ENCODE measurements at places on chromosomes 11 and 22.
A peak's percentile ranks its signal among the peaks of the same experiment; 100 is the strongest.

GRCh38 chr22:49261616-49262015 lies 566.1 kb downstream of the BRD1 start:
- no peak for DNase-seq

DNA sequence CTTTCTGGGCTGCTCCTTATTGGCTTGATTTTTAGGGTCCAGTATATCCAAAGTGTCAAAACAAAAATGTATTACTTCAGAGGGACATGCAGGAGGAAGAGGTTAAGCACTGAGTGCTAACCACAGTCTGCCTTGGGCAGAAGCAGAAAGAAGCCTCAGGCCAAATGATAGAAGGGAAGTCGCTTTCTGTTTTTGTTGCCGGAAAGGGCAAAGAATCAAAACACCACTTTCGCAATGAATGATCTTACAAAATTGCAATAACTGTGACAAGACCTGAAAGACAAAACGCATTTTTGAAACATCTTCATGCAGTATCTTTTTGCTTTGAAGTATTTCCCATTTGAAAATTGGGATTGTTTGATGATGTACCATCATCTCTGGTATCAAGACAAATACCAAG lies 70.1 kb upstream of the PICALM start:
- DNase-seq, result no peak

DNA sequence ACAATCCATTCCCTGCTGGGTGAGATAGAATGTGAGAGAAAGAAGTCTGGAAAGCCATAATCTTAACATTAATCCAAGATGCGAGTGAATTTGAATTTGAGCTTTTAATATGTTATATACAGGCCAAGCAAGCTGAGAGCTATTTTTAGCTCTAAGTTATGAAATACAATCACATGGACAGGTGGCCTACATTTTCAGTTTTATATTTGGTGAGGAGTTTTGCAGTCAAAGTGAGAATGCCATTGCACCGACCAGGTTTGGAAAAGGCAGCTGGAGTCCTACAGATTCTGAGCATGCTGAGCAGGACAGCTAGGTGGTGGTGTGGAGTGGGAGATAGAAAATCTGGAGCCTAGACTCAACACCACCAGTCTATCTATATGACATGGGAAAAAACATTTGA lies 12.0 kb downstream of the OR5B21 start:
- DNase-seq, result no peak

DNA sequence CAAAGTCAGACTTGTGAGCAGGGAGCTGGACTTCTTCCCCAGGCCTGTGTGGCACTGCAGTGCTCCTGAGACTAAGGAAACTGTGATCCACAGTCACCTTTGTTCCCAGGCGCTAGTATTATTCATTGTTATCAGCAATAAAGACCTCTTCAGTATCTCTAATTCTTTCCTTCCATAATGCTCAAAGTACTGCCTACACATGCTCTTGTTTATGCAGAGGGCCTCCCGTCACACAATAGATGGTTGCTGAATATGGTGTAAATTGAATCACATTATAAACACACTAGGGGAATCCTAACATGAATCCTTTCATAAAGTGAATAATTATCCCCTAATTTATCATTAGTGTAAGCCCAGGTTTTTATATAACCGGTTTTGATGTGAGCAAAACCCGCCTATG lies 493.3 kb downstream of the BUD13 start:
- no peak for DNase-seq

- no peak for DNase-seq
Measured at GRCh38 chr11:93468290-93468689, 74.9 kb downstream of the SMCO4 start.

DNA sequence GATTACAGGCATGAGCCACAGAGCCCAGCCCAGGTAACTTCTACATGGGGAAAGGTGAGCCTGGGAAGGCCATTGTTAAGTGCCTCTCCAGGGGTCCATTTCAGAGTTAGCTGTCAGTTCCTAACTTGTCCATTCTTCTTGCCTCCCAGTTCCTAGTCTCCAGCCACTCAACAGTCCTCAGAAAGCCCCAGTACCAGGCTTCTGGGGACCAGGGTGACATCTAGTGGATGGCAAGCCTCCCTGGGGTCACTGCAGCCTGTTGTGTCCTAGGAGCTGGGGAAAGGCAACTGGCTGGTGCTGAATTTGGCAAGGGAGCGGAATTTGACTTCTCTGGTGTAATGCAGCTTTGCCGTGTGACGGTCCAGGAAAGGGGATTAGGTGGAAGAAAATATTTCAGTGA lies 2.1 kb downstream of the LGALS12 start:
- DNase-seq, result no peak

DNA sequence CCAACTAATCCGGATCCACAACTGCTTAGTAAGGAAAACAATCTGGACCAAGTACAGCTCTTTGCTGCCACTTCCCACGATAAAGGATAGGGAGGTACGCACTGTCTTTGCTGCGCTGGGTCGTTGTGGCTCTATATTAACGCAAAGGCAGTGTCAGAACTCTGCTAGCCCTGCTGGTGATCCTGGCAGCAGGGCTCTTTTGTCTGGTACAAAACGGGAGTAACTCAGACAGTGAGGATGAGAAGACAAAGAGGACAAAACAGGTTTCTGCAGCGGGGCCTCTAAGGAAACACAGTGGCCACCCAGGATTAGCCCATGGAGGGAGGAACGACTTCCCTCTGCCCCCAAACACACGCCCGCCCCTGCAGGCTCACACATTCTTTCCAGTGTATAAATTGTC lies 26.1 kb downstream of the GAL start:
- no peak for DNase-seq

DNA sequence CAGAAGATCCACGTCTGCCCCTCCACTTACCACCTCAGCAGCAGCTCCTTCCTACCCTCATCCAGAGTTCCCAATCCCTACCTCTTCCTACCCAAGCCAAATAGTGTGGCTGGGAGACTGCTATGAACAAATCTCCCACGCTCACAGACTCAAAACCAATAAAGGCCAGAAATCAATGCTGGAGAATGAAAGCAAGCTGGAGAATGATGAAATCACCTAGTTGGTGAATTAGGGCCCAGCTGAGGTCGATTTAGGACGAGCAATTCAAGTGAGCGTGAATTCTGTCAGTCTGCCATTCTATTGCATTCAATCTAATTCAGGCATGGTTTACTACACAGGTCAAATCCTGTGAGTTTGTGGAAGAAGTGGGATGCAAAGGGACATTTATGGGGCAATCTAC lies 22.5 kb downstream of the COMMD9 start:
- DNase-seq, result no peak

- no peak for DNase-seq
Measured at GRCh38 chr11:12358302-12359188, 18.8 kb upstream of the PARVA start.

- no peak for DNase-seq
Measured at GRCh38 chr11:79388201-79388600, 52.6 kb downstream of the TENM4 start.

DNA sequence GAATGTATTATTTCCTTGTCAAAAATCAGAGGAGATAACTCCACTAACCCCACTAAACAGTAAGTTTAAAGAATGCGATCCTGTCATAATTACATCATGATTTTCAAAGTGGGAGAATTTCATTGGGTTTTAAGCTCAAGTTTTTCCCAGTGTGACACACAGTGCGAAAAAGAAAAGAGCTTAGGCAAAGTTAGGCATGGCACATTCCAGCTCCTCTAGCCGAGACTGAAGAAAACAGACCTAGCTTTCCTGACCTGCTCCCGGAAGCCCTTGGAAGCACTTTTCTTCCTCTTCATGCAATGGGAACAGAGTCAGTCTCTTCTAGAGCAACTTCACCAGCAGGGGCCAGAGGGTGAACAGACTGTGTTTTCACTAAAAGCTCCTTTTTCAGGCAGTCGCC lies 76.6 kb upstream of the AKIP1 start:
- no peak for DNase-seq

- DNase-seq, result no peak
Measured at GRCh38 chr22:39524753-39525657, 4.6 kb downstream of the ATF4 start.

- no peak for DNase-seq
Measured at GRCh38 chr11:36874291-36874690, 276.3 kb upstream of the RAG2 start.

GRCh38 chr22:20279662-20280134 lies 11.6 kb upstream of the RTN4R start:
- DNase-seq, result no peak

DNA sequence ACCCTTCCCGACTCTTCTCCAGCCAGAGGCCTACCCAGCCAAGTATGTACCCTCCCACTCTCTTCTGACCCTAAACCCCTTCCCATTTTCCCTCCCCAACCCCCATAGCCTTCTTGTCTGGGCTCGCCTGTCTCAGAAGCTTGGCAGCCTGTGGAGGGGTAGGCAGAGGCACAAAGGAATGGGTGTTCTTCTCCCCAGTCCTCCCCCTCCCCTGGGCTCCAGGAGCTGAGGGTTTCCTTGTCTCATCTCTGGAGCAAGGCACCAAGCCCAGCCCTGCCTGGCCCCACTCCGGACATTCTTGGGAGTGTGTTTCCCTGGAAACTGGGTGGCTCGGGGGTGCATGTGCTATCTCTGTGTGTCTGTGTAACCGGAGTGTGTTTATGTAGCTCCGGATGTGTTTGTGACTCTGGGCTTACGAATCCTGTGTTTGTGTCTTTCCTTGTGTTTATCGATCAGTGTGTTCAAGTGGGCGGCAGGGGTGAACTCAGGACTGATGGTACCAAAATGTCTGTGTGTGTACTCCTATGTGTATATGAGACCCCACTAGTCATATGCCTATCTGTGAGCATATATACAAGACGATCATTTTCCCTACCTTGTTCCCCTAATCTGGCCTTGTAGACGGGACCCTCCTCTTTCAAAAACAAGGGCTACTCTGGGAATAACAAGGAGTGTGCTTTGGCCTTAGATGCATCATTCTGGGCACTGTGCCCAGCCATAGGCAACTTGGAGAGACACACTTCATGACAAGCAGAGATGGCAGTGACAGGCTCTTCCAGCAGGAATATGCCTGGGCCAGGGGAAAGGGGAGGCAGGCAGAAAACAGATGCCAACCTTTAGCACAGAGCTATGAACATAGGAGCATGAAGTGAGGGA lies 10.9 kb downstream of the PHLDB1 start:
- no peak for DNase-seq

- DNase-seq, result peak; percentile 19
Measured at GRCh38 chr11:47355283-47356128, 3.0 kb upstream of the MYBPC3 start.

DNA sequence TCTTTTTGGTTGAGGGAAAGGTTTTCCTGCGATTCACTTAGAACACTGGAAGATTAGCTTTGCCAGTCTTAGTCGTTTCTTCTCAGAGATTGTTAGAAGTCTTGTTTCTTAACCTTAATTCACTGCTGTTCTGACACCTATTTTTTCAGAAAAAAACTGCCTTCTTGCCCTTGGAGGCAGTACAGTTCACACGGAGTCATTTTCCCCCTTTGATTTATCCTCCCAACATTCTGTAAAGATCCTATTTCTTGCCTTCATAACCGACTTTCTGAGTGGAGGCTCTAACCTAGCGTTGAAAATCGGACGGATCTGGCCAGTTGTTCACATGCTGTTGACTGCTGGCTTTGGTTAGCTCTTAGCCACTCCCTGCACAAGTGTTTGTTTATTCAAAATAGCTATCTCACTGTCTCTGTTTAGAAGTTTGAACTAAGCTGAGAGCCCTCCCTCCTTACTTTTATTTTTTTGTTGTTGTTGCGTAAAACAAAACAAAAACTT lies 737 bp downstream of the BCL2L13 start:
- no peak for DNase-seq

GRCh38 chr11:87137711-87138110 lies 100.0 kb downstream of the TMEM135 start:
- no peak for DNase-seq

GRCh38 chr11:2205214-2205720 lies 33.7 kb upstream of the TH start:
- no peak for DNase-seq

DNA sequence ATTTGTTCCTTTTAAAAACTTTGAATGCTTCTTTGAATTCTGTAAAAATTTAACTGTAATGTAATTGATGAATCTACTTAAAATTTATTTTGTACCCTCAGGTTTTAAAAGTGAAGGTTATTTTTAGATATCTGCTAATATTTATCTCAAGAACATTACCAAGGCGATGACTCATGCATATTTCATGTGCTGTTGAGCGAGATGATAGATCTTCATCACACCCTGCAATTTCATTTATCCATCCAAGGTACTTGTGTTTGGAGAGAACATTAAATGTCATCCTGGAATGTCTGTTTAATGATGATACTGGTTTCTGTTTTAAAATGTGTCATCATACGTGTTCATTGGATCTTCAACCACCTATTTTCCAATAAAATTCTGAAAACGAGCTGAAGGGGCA lies 6.7 kb upstream of the OOSP4A start:
- DNase-seq, result no peak

DNA sequence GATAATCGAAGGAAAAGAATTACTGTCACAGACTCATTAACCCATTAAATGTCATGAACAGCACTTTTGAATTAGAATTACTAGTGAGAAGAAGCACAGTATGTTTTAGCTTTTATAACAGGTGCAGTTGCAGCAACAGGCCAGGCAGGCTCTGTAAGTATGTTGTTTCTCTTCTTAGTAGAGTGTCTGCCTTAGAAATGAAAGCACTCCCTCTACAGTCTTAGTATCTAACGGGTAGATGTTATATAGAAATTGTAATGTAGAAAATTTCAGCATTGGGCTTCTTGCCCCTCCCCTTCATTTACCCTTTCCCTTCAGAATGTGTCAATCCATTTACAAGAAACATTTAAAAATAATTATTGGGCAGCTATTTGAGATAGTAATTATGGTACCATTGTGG lies 87.4 kb downstream of the HIPK3 start:
- no peak for DNase-seq

DNA sequence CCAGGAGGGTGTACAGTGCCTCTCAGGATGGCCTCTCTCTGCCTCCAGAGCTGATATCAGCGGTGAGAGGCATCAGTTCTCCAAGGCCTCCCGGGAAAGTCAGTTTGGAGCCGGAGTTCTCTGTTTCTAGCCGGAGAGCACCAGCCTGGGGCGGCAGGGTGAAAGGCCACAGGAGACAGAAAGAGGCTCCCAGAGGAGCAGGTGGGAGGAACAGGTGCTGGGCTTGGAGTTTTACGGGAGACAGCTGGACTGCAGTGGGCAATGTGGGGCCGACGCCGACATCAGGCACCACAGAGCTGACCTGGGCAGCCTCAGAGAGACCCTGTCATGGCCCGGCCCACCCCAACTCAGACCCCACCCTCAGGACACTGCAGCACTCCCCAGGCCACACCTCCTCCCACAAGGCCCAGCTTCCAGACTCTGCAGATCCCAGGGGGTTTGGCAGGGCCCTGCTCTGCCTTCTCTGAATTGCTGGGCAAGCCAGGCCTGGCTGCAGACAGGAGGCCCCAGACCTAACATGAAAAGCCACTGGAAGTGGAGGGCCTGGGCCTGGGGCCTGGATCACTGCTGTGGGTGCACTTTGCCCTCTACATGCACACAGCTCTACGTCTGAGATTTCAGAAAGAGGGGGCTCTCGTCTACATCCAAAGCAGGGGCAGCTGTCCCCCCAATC lies 885.6 kb downstream of the BRD1 start:
- DNase-seq, result no peak

- no peak for DNase-seq
Measured at GRCh38 chr11:70033711-70034070, 44.4 kb upstream of the ANO1 start.

- DNase-seq, result no peak
Measured at GRCh38 chr22:28297504-28297903, 378.4 kb upstream of the PITPNB start.

All from stimulated activated CD4-positive, alpha-beta T cell treated with anti-CD3 and anti-CD28 coated beads, Interleukin-1b, Interleukin-23, amount 100 ng/mL, for 24 hours (primary cell).